ENCODE measurements at places on chromosomes 6 and 20.

DNA sequence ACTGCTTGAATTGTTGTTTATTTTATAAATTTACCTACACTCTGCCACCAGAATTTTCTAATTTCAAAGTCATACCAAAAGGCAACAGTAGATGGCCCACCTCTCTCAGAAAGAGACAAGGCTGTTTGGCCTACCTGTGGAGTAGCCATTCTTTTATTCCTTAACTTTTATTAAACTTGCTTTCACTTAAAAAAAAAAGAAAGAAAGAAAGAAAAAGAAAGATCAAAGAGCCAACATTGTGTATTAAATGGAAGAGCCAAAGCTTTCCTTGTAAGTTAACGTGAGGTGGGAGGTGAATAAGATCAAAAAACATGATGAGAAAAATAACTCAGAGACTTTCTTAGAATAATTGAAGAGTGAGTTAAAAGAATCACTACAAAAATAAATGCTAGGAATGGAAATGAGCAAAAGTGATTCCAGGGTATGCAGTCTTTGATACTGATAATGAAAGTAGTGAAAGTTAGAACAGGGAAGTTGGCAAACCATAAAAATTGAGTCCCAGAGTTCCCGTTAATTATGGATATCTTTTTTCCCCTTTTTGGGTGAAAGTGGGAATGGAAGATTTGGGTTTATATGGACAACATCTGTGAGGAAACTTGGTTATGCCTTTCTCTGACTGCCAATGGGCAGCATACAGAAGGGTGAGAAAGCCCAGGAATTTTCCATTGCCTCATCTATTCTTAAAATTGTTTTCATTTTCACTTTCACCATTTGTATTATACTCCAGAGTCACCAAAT, 35.9 kb upstream of the MYB start:
- DNase-seq = no peak

DNA sequence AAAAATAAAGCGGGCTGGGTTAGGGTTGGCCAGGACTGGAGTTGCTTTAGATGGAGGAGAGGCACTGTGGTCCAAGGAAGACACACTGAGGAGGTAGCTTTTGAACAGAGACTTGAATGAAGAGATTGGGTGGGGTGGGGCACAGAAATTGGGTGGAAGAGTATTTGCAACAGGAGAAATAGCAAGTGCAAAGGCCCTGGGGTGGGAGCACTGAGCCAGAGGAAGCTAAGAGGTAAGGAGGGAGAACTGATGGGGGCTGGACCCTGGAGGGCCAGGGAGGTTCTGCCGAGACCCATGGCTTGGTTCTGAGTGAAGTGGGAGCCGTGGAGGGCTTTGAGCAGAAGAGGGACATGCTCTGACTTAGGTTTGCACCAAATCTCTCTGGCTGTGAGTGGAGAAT, 45.4 kb downstream of the KCNB1 start:
- no peak for DNase-seq

GRCh38 chr20:19205981-19206396, 6.5 kb upstream of the SLC24A3 start:
- DNase-seq = peak; percentile 23

DNA sequence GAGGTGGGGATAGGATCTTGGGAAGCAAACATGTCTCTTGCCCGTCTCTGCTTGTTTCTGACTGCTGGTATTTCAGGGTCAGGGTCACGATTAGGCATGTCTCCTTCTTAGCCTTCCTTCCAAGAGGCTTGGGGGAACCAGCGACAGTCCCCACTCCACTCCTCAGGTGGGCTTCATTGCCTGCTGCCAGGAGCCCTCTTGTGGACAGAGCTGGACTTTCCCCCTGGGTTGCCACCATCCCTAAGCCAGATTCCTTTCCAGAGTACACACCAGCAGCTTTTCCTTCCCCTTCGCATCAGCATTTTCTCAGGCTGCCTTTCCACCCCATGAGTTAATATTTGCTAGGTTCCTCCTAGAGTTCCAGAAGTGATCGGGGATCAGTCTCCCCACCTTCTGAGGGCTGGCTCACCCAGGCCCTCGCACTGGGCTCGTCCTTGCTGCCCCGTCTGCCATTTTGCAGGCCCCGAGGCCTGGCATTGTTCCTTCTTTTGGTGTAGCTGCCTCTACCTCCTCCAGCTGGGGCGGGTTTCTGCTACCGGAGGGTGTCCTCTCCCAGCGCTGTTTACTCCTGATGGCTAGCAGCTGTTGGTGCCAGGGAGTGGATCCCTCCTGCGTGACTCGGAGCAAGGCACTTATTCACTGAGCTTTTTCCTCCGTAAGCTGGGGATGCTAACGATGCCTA, 8.8 kb upstream of the C20orf144 start:
- DNase-seq = peak; percentile 49

GRCh38 chr6:153425536-153425935, 294.5 kb upstream of the RGS17 start:
- no peak for DNase-seq

DNA sequence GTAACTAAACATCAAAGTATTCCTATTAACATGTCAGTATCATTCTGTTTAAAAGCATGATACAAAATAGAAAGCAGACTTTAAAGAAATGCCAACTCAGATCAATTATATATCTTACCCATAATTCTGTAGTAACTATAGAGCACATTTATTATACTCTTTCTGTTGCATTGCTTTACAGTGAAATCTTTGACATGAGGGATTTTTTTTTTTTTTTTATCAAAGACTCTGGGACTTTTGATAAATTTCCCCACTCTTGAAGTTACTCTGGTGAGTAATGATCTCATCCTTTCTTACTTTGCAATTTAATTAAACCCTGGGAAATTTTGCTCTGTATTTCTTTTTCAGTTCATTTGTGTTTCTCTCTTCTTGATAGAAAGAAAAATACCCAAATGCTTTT, 17.4 kb downstream of the ADGRF4 start:
- DNase-seq = no peak

GRCh38 chr6:64998204-64998603, 708.8 kb downstream of the EYS start:
- DNase-seq = no peak

DNA sequence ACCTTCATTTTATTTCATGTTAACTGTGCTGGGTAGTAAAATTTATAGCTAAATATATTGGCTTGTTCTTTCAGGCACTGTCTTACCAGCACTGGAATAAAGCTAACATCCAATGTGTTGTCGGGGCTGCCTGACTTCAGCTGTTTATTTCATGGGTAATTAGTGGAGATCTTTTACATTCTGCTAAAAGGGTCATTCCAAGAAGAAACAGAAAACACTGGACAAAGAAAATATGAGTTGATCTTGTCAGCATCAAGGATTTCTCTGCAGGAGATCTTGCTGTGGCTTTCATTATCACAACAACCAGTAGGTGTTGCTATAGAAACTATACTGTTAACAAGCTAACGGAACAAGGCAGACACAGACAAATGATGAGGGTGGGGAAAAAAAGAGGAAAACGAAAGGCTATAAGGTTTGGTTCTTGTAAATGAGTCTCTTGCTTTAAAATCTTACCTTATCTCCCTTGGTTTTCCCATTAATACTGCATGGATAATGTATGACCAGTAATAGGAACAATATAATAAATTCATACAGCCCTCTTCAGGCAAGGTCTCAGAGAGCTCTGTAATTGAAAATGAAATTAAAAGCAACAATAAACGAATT, 206.8 kb downstream of the SIM1 start:
- peak; percentile 71 for DNase-seq

DNA sequence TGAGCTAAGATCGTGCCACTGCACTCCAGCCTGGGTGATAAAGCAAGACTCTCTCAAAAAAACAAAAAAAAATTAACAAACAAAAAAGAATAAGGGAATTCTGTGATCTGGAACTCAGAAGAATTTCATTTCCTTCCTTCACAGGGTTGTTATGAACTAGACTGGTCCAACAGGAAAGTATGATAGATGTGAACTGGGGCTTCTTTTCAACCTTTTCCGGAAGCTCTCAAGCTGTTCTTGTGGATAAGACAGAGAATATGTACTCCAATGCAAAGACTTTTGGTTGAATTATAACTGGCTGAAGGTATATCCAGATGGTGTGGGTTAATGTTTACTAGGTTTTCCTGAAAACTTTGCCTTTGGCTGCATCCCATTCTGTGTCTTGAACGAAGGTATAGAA, 5.3 kb downstream of the RNF8 start:
- no peak for DNase-seq

DNA sequence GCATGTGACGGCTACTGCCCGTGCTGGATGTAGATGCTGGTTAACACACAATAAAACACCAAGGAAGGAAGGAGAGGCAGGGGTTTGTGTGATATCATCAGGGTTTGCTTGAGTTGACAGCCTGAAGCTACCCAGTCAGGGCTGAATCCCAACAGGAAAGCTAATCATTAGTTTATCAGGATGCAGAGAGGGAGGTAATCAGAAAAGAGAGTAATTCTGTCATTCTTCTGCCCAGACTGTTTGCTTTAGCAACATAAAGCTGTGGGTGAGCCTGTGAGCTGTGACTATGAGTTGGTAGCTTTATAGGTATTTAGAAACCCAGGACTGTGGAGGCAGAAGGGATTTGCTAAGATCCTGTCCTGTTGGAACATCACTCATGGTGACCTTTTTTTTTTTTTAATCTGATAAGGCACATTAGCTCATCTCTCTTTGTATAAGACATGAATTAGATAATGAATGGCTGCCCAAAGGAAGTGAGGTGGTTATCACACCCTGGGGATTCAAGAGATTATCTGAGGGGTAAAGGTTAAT, 79.3 kb downstream of the CAP2 start:
- no peak for DNase-seq

DNA sequence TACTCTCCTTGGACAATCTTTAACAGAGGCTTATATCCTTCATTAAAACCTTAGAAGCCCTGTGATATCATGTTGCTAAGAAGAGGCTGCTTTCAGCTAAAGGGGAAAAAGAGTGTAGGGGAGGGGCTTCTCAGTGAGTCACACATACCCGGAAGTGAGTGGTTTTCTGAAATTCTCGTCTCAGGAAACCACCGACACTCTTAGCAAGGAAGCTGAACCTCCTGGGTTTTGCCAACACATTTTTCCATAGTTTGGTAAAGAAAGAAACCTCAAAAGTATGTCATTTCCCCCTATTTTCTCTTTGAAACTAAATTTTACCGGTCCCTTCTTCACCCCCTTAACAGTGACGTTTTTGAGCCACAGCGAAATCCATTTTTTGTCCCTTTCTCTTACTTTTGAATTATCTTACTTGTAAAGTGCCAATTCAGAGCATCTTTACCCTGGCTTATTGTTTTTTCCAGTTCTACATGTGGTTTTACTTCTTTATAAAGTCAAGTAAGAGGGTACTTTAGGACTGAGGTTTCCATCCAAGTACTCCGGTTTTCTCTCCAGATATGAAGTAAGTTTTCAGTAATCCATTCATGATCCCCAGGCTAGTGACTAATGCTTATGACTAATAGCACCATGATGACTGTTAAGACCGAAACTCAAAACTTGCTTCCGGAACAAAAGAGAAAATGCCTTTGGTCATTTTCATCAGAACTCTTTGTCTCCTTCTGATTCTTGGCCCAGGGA, 219.3 kb downstream of the ARHGAP18 start:
- DNase-seq = peak; percentile 96

GRCh38 chr20:18634501-18634900, 46.6 kb downstream of the DTD1 start:
- DNase-seq = no peak

- DNase-seq = no peak
Measured at GRCh38 chr20:58990651-58991445, 9.8 kb downstream of the NELFCD start.

DNA sequence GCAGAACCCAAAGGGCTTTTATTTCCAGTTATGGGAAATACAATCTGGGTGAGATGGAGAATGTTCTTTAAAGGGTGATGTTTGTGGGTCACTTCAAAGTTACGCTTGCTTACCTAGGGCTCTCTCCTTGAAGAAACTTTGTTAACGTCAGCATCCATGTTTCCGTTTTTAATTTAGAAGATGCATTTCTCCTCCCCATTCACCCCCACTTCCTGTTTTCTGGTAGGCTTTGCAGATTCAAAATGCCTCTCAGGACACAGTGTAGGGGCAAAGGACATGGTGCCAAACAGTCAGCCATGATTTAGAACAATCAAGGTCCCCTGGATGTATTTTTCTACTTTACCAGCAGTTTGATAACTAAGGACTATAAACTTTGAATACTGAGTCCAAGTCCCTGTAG, 49.5 kb downstream of the RPS12 start:
- no peak for DNase-seq

- no peak for DNase-seq
Measured at GRCh38 chr6:125596020-125596419, 153.4 kb upstream of the HEY2 start.

DNA sequence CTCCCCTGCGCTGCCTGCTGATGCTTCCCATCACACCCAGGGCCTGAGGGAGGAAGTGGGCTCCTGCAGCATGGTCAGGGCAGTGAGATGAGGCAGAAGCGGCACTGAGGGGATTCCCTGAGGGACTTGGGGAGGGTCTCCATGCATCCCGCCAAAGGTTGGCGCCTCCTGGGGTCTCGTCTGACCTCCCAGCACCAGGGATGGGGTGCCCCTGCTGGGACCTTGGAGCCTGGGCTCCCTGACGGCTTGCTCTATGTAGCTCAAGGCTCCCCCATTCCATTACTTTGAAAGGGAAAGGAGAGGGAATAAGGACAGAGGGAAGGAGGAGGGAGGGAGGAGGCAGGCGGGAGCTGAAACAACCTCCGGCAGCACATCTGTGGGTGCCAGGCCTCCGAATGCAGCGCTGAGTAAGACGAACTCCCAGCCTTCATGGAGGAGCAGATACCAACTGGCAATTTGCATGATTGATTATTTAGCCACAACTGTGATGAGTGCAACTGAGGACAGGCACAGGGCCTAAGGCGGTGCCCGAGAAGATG, 259.3 kb downstream of the ERMARD start:
- no peak for DNase-seq

DNA sequence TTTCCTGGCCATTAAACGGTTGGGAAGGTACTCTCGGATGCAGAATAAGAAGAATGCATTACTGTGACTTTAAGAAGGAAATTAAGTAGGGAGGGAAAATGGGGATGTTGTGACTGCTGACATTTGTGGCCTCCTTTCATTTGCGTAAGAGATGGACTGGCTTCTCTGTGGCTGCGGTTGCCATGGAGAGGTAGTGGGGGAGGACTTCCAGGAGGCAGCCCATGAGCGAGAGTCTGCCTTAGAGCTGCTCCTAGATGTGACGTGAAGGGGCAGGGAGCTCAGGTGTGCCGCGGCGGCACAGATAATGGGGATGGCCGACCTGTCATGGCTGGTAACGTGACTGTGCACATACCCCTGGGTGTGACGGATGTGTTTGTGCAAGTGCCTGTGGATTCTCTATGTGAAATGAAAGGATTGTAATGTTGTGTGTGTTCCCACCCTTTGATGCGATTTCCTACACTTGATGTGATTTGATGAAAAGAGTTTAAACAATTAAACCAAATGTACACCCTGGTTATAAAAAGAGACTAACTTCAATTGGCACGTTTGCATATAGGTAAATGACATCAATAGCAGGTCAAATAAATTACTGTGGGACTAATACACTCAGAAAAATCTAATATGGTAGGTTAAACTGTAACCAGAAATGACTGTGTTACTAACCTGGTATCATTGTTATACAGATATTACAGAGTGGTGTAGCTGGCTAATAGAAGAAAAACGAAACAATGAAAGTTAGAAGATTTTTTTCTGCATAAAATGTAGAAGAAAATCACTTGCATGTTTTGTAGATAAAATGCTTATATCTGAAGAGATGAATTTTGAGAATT, 48.9 kb downstream of the HIVEP1 start:
- DNase-seq = no peak

Measured in fibroblast of the conjunctiva (primary cell).